Nephron progenitor cell (in vitro differentiated cells): ENCODE measurements at places on chromosomes 13 and 19.

GRCh38 chr13:20544201-20544923 is 18.7 kb upstream of the CRYL1 start:
- DNase-seq: no peak

- no peak for DNase-seq
Observed at GRCh38 chr13:65965501-65965900, 1264.6 kb downstream of the PCDH9 start.

DNA sequence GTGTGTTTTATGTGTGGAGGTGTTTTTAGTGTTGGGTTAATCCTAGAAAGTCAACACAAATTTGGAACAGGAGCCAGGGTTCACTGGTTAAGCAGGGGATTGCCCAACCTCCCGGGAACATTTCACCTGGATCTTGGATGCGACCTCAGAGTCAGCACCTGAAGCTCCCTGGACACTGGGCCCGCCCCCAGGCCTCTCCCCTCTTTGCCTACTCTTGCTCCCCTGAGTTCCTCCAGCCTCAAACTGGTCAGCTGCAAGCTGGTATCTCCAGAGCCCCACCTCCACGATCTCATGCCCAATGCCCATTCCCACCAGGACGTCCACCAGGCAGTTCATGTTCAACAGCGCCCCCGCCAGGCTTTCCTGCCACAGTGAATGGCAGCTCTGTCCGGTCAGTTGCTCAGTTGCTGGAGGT is 9.7 kb downstream of the HSD17B14 start:
- no peak for DNase-seq

GRCh38 chr13:66040506-66040905 is 1189.6 kb downstream of the PCDH9 start:
- no peak for DNase-seq

DNA sequence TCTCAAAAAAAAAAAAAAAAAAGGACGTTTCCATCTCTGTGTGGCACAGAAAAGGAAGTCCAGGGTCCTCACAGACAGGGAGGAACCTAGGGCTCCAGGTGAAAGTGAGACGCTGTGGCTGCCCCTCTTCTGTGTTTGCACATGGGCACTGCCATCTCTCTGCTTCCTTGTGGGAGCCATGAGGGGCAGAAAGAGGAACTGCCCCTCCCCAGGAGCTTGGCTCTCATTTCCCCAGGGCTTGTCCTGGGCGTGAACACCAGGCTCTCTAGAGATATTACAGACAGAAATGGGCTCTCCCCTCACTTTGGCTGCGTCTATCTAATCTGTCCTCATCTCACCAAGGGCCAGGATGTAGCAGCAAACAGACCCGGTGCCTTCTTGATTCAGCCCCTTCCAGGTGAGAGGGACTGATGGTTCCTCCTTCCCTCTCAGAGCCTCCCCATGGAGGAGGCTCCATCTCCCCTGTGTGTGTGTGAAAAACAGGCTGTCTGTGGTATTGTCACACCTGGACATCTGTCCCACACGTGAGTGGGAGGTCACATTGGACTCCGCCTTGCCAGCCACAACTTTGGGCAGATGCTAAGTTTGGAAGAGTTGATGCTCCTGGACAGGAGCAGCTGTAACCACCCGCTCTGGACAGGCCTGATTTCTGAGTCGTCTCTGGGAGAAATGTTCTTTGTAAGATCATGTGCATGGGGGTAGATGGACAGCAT is 840 bp upstream of the LILRA4 start:
- DNase-seq: no peak

DNA sequence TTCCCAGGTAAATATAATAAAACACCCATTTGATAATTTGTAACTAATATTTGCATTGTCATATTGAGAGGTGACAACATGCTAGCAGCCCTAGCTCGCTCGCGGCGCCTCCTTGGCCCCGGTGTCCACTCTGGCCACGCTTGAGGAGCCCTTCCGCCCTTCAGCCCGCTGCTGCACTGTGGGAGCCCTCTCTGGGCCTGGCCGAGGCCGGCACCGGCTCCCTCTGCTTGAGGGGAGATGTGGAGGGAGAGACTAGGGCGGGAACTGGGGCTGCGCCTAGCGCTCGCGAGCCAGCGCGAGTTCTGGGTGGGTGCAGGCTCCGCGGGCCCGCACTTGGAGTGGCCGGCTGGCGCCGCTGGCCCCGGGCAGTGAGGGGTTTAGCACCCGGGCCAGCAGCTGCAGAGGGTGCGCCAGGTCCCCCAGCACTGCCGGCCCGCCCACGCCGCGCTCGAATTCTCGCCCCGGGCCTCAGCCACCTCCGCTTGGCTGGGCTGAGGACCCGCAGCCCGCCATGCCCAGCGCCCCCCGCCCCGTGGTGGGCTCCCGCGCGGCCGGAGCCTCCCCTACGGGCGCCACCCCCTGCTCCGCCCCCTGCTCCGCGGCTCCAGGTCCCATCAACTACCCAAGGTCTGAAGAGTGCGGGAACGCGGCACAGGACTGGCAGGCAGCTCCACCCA is 594.4 kb downstream of the SLITRK6 start:
- DNase-seq: no peak

DNA sequence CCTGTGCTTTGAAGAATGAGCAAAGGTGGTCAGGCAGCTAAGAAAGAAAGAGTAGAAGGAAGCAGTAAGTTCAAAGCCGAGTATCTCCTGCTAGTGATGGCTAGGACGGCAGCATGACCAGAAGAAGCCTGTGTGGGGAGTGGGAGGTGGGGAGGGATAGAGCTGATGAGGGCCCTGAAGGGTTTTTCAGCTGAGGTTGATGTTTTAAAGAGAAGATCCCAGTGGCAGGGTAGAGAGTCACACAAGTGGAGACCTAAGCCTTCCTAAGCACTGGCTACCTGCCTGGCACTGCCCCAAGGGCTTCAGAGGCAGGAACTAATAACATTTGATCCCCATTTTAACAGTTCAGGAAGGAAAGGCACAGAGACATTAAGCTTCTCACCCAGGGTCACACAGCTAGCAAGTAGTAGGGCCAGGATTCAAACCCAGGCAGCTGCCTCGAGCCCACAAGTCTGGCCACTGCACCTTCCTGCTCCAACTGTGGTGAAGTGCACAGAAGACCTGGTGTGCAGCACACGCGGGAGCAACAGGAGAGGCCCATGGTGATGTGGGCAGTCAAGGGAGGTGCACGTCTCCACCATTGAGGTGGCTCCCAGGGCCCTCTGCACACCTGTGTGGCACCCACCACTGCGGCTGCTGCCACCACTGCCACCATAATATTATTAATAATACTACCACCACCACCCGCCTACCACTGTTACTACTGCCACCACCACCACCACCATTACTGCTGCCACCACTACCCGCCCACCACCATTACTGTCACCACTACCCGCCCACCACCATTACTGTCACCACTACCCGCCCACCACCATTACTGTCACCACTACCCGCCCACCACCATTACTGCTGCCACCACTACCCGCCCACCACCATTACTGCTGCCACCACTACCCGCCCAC is 22.1 kb downstream of the CUL4A start:
- DNase-seq: no peak

GRCh38 chr13:98112456-98112855 is 30.4 kb upstream of the FARP1 start:
- DNase-seq: no peak

GRCh38 chr19:8468761-8469373 is 24.1 kb downstream of the HNRNPM start:
- DNase-seq: no peak

- DNase-seq: no peak
Observed at GRCh38 chr19:29480507-29480906, 45.3 kb upstream of the VSTM2B start.

- no peak for DNase-seq
Observed at GRCh38 chr19:648904-649801, 9.5 kb downstream of the FGF22 start.

DNA sequence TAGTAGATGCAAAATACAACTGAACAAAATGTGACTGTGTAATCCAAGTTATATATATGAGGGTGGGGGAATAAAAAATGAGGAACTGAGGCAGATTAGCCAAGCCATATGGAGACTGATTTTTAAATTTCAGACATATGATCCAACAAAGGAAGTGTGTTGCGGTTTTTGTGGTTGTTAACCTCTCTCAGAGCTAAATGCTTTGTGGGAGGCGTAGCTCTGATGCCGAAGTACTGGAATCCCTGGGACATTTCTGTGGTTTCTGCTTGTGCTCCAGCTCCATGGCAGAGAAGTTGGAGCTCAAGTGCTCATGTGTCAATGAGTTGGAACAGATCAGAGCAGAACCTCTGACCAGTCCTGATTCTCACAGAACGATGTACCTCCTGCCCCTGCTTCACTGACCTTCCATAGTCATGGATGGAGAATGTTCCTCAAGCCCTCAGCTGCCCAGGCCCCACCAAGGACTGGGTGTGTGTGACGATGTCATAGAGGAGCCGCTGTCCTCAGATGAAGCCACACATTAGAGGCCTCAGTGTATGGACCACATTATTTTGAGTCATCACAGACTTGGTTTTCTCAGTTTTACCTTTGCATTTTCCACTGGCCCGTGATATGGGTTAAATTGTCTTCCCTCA is 107.6 kb downstream of the SOX1 start:
- DNase-seq: no peak

DNA sequence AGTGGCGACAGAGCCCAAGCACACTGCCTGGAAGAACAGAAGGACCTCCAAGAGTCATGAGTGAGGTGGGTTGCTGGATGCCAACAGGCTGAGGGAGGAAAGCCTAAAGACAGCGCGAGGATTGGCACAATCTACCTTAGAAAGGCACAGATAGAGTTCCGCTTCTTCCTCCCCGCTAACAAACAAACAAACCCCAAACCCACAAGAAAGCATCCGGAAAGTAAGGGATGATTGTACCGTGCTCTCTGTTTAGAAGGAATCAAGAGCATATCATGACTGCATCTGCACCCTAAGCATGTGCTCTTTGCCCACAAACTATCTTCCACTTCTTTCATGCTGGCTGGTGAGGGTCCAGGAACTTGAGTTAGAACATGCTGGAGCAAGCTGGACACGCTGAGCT is 233.0 kb upstream of the KLF12 start:
- no peak for DNase-seq

DNA sequence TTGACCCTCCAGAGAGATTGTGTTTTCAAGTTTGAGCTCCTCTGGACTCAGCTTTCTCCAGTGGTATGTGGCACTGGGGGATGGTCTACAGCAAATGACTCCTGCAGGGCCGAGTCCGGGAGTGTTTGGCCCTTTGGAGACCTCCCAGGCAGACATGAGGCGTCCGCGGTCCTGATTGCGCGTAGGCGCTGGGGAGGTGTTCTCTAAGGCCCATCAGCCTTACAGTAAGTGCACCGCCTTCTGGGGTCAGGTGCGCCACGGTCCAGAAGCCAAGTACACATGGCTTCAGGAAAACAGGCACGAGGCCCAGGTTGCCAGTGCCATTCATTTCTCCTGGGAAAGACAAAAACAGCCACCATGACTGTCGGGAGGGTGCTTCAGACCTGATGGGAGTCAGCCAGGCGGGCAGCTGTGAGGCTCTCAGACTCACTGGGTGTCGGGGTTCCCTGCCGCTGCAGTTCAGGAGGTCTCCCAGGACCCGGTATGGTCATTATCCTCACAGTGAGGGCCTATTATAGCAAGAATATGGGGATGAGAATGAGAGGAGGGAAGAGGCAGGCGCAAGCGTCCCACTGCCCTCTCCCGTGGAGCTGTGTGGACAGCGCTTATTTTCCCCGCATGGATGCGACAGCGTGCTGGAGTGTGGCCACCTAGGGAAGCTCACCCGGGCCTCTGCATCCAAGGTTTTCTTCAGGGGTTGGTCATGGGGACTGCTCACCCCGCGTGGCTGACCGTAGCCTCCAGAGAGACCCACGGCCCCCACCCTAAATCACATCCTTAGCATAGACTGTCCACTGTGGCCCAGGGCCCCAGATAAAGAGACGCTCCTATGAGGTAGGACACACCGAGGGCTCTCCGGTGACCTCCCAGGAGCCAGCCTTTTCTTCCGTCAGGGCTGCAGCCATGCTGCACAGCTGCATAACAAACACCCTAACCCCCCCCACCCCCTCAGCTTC is 21.8 kb downstream of the CCDC8 start:
- DNase-seq: no peak

GRCh38 chr13:42394361-42394708 is 122.4 kb downstream of the AKAP11 start:
- no peak for DNase-seq

- peak; percentile 78 for DNase-seq
Observed at GRCh38 chr19:9538183-9539058, at the start of gene ZNF426. TSS of gene ZNF426 (minus strand) at chr19:9538645. CDS start at chr19:9536232, 2,413 bp downstream.

DNA sequence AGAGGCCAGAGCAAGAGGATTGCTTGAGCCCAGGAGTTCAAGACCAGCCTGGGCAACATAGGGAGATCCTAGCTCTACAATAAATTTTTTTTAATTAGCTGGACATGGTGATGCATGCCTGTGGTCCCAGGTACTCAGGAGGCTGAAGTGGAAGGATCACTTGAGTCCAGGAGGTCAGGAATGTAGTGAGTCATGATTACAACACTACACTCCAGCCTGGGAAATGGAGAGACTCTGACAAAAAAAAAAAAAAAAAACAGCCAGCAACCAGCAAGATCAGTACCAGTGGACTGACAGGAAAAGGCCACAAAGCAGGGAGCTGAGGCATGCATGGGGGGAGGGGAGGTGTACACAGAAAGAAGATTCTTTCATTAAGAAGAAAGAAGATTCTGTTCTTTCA is 52.7 kb upstream of the RFXAP start:
- DNase-seq: no peak

- no peak for DNase-seq
Observed at GRCh38 chr19:30523791-30524190, 151.6 kb downstream of the ZNF536 start.
